ENCODE measurements at places on chromosomes 6 and 20.

DNA sequence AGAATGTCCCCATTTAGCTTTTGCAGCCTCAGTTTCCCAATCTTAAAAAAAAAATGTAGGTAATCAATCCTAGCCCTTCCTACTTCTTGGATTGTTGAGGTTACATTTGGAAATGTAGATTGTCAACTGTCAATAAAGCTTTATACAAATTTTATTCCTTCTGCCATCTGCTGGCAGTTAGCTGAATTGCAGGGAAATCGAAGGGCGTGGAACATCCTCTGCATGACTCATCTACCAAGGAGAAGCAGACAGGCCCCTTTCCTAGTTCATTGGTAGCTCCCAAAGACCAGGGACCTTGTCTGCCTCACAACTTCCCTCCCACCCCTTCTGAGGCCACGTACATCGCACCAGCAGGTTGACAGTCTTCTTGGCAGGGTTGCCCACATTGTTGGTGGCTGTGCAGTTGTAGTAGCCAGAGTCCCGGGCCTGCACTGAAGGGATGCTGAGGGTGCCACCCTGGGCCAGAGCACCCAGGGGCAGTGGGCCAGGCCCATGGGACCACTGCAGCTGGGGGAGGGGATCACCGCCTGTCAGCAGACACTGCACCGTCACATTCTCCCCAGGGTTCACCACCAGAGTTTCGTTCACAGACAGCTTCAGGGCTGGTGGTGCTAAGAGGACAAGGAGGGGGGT is 43.6 kb downstream of the MDGA1 start:
- DNase-seq: peak; percentile 64

- no peak for DNase-seq
Observed at GRCh38 chr6:142307963-142308748, 6.3 kb downstream of the ADGRG6 start.

DNA sequence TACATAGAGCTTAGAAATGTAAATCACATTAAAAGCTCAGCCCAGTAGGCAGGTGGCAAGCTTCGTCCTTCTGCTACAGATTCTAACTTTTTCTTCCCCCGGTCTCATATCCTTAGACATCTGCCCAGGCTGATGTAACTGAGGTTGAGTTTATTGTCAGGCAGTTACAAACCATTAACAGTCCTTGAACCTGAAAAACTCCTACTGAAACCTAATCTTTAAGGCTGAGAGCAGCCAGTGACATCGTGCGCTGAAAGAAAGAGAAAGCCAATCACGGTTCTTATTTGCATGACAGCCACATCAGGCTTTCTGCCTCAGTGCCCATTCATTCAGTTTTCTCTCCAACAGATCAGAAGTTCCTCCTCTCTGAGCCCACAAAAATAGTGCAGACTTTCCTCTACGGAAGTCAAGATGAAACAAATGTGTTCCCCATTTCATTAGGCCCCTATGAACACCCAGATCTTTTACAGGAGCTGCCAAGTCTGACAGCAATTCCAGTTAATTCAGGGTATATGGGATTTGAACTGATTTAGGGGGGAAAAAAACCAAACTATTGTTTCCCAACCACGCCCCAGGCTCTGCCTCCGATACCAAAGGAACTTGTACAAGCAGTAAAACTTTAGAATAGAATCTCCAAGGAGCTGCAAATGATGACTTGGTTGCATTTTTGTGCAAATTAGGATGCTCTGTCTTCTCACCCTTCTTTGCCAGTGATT is at the start of gene NHSL1:
Gene NHSL1 (minus strand): TSS at position 192 of the 716 bp plus-strand sequence. CDS start 204 bp downstream, outside the sequence.
- no peak for DNase-seq

GRCh38 chr6:29749308-29749662 is 26.1 kb downstream of the HLA-F start:
- peak; percentile 10 for DNase-seq

DNA sequence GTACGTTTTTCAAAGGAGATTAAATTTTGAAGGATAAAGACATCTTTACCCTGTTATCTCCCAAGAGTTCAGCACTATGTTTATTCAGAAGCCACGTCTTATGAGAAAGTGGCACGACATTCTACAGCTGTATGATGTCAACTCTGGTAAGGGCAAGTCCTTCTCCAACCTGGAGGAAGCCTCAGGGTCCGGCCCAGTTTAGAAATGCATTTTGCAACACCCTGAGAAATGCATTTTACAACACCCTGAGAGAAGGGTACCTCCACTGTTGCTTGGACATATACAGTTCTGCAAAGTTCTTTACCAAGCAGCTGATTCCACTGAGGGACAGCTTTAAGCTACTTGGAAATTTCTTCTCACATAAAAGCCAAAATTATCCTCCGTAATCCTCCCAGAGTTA is 17.5 kb downstream of the NAPB start:
- DNase-seq: no peak

GRCh38 chr20:52256454-52256853 is 64.9 kb upstream of the ZFP64 start:
- DNase-seq: no peak

- no peak for DNase-seq
Observed at GRCh38 chr6:35719404-35719829, 17.4 kb upstream of the ARMC12 start.

DNA sequence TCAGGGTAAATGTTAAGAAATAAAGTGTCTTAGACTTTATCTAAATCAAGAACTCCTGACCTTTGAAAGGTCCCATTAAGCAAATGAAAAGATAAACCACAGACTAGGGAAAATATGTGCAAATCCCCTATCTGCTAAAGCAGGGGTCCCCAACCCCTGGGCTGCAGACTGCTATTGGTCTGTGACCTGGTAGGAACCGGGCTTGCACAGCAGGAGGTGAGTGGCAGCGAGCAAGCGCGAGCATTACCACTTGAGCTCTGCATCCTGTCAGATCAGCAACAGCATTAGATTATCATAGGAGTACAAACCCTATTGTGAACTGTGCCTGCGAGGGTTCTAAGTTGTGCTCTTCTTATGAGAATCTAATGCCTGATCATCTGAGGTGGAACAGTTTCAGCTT is 42.4 kb downstream of the LCA5 start:
- DNase-seq: no peak

- DNase-seq: no peak
Observed at GRCh38 chr20:44432618-44433577, 42.8 kb upstream of the TTPAL start.

- no peak for DNase-seq
Observed at GRCh38 chr20:59018817-59019216, 412 bp upstream of the TUBB1 start.

GRCh38 chr20:34618676-34619075 is 58.2 kb downstream of the PIGU start:
- no peak for DNase-seq

GRCh38 chr6:40299681-40300080 is 287.5 kb downstream of the LRFN2 start:
- DNase-seq: no peak

DNA sequence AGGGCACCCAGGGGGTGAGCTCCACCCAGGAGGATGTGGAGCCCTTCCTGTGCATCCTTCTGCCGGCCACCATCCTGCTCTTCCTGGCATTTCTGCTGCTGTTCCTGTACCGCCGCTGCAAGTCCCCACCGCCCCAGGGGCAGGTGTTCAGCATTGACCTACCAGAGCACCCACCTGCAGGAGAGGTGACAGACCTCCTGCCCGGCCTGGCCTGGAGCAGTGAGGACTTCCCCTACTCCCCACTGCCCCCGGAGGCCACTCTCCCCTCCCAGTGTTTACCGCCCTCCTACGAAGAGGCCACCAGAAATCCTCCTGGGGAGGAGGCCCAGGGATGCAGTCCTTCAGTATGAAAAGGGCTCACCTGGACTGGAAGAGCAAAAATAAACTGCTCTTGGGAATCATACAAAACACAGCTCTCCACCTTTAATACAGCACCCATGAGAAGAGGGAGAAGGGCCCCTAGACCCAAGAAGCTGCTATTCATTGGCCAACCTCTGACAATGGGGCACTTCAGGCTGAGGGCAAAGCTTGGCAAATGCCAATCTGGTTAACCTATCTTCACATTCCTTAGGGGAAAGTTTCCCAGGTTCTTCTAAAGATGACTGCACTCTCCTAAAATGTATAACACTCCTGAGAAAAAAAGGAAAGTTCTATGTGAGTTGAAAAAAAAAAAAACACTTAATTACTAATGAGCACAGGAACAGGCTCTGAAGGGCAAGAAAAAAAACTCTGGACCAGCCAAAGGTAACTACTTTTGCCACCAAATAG is 5.0 kb downstream of the SMIM28 start:
- no peak for DNase-seq

DNA sequence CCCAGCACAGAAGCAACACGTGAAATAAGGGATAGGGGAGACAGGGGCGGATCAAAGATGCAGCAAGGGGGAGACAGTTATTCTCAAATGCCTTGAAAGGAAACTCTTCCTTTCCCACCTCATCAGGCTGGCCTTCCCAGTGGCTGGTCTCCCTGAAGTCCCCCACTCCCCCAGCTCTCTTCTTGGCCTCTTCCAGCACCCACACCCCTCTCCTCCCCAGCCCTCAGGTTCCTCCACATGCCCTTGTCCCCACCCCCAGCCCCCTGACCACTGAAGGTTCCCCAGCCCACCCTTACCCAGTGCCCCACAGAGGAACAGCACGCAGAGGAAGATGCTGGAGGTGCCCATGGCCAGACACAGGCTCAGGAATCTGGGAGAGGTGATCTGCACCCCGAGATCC is 1.7 kb upstream of the LY6G6D start:
- DNase-seq: no peak

DNA sequence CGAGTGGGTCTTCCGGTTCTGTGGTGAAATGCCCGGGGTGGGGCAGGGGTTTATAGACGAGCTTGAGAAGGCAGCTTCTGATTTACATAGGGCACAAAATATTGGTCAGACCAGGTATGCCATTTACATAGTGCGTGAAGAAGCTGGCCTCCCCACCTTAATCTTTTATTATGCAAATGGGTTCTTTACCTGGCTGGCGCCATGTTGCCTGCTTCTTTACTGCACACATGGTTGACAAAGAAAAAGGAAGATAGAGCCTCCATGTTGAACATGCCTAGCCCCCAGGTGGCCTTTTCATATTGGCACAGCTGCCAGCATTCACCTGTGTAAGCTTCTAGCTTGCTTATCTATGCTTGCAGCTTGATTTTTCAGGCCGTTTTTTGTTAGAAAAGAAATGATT is 276.2 kb downstream of the PHACTR1 start:
- DNase-seq: no peak

GRCh38 chr6:64062960-64063683 is 427.5 kb downstream of the PHF3 start:
- DNase-seq: no peak

GRCh38 chr20:49965781-49966305 is 16.9 kb upstream of the SNAI1 start:
- DNase-seq: no peak

DNA sequence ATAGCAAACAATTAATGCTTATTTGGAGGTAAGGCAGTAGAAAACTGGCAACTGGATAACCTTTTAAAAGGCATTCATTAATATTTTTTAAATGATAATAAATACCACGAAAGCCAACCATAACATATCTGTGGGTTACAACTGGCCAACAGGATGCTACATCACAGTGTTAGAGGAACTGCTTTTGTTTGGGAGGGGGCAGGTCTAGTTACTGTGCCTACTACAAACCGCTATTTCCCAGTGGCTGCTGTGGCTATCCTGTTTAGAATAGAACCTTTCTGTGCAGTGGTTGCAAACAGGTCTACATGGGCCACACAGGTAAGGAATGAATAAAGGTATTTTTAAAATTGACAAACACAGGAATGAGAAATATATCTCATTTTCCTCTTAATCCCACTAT is 976 bp downstream of the PIGT start:
- DNase-seq: no peak

GRCh38 chr6:147037881-147038280 is 166.3 kb upstream of the STXBP5 start:
- DNase-seq: no peak

DNA sequence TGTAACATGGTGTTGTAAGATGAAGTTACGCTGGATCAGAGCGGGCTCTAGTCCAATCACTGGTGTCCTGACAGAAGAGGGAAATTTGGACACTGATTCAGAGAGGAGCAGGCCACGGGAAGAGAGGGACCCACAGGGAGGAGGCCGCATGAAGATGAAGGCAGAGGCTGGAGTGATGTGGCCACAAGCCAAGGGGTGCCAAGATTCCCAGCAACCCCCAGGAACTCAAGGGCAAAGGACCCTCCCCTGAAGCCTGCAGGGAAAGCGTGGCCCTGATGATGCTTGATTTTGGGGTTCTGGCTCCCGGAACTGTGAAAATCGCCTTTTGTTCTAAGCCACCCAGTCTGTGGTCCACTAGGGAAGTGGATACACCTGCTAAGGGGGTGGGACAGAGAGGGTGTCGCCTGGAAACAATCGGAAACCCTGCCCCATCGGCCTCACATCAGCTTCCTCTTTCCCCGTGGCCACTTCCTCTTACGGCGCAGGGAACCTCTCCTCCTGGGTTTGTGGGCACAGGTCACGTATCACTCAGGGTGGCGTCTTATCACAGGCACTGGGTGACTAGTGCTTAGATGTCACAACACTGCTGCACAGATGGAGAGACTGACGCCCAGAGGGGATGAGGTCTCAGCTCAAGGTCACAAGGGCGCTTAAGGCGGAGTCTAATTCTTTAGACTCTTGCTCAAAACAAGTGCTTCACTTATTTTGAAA is 58.0 kb downstream of the SULF2 start:
- DNase-seq: no peak

DNA sequence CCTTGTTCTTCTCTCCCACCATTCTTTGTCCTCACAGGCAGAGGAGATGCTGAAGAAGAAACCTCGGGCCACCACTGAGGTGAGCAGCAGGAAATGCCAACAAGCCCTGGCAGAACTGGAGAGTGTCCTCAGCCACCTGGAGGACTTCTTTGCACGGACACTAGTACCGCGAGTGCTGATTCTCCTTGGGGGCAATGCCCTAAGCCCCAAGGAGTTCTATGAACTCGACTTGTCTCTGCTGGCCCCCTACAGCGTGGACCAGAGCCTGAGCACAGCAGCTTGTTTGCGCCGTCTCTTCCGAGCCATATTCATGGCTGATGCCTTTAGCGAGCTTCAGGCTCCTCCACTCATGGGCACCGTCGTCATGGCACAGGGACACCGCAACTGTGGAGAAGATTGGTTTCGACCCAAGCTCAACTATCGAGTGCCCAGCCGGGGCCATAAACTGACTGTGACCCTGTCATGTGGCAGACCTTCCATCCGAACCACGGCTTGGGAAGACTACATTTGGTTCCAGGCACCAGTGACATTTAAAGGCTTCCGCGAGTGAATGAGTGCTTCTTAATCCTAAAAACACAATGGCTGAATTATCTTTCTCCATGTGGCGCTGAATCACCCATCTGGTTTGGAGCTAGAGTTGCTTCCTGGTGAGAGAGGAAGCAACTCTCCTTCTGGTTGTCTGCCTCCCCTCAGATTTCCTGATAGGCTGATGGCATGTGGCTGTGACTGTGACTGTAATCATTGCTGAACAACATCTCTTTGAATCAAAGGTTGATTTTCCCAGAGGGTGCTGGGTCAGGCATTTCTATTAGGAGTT is 4.6 kb downstream of the MAD2L1BP start:
- peak; percentile 72 for DNase-seq

- DNase-seq: no peak
Observed at GRCh38 chr6:121539439-121539838, 104.0 kb downstream of the GJA1 start.

Measured in SK-N-SH (cell line).